ENCODE measurements at places on chromosomes 3 and 15.

- no peaks in the 10 kb centered on the region for H3K36me3 ChIP-seq
- H3K4me3 ChIP-seq, result no peak overlapping the region
- DNase-seq, result peak; percentile 79
- H3K27ac ChIP-seq, result peak overlapping the region; percentile 95
Measured at GRCh38 chr3:195154111-195154791, 116.7 kb downstream of the XXYLT1 start.

DNA sequence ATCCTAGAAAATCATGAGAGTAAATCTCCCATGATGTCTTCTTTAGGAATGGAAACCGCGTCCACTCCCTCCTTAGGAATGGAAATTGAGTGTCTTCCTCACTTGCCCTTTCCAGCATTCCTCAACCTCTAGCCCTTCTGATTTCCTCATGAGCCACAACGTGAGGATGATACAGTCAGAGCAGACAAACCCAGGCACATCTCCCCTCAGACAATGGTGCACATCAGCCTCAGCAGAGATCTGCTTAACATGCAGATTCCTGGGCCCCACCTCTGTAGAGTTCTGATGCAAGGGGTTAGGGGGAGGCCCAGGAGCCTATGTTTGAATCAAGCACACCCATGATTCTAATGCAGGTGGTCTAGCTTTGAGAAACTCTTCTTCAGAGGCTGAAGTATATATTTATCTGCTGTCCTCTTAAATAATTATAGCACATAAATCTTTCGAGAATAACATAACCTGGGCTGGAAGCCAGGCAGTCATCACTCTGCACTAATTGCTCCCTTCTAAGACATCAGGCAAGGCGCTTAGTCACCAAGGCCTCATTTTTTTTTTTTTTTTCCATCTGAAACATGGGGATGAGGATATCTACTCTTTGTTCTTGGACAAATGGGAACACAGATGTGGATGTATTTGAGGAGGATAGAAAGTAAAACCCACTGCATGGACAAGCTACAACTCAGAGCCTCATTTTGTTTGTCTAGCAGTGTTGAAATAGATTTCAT, 81.7 kb downstream of the PRICKLE2 start:
- H3K4me3 ChIP-seq, result no peak overlapping the region
- peaks cover 24% of the 10 kb centered on the region for H3K4me1 ChIP-seq
- H3K27me3 ChIP-seq, result no peaks in the 10 kb centered on the region
- peak; percentile 76 for DNase-seq

DNA sequence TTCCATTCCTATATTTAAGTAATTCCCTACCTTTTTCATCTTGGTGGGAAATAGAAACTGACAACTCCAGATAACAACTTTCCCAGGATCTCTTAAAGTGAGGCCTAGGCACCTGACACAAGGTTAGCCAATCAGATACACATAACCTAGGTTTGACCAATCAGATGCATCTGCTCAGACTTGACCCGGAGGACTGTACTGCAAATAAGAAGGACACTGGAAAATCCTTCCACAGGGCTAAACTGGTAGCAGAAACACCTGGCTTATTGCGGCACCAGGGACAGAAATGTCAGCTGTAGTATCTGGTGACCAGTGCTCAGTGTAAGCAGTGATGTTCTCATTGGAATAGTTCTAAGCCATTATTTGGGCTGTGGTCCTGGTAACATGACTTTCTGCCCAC, 204.5 kb upstream of the SLCO3A1 start:
- no peak overlapping the region for H3K27ac ChIP-seq
- no peaks in the 10 kb centered on the region for H3K36me3 ChIP-seq
- no peak overlapping the region for H3K4me3 ChIP-seq
- DNase-seq, result no peak
- no peaks in the 10 kb centered on the region for H3K27me3 ChIP-seq

- H3K4me3 ChIP-seq, result no peak overlapping the region
- no peaks in the 10 kb centered on the region for H3K36me3 ChIP-seq
- H3K27ac ChIP-seq, result no peak overlapping the region
- peaks cover 16% of the 10 kb centered on the region for H3K27me3 ChIP-seq
Measured at GRCh38 chr3:50520849-50521248, 17.4 kb upstream of the CACNA2D2 start.

GRCh38 chr3:129695230-129695629, 88.8 kb upstream of the PLXND1 start:
- H3K27ac ChIP-seq, result no peak overlapping the region
- no peak for DNase-seq

GRCh38 chr15:76343313-76343996, 6.9 kb downstream of the ISL2 start:
- H3K36me3 ChIP-seq, result no peaks in the 10 kb centered on the region
- peaks cover 6% of the 10 kb centered on the region for H3K4me1 ChIP-seq
- no peak overlapping the region for H3K4me3 ChIP-seq
- H3K27me3 ChIP-seq, result peaks cover 100% of the 10 kb centered on the region

All from osteoblast (primary cell).